ENCODE measurements at places on chromosomes 7 and 10.

DNA sequence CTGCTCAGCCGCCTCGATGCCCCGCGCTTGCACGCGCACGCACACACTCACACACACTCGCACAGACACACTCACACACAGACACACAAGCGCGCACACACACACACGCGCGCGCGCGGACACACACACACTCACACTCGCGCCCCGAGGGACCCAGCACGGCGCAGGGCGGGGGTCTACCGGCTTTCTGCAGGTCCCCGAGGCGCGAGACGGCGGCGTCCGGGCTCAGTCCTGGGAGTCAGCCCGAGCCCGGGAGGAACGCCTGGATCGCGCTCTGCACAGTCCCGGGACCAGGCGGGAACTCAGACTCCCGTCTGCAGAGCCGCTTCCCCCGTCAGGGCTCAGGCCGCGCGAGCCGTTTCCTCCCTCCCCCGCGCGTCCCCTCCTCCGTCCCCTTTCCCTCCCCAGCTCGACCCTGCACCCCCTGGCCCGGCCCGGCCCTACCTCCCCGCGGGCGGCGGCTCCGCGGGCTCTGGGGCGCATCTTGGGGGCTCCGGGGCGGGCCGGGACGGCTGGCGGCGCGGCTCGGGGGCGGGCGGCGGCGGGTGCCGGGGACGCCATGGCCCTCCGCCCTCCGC, 464 bp downstream of the DENND2A start:
- DNase-seq = no peak

GRCh38 chr7:91847231-91847630, 33.3 kb downstream of the MTERF1 start:
- DNase-seq = no peak

- DNase-seq = no peak
Measured at GRCh38 chr7:75979759-75980429, 14.5 kb downstream of the TMEM120A start.

DNA sequence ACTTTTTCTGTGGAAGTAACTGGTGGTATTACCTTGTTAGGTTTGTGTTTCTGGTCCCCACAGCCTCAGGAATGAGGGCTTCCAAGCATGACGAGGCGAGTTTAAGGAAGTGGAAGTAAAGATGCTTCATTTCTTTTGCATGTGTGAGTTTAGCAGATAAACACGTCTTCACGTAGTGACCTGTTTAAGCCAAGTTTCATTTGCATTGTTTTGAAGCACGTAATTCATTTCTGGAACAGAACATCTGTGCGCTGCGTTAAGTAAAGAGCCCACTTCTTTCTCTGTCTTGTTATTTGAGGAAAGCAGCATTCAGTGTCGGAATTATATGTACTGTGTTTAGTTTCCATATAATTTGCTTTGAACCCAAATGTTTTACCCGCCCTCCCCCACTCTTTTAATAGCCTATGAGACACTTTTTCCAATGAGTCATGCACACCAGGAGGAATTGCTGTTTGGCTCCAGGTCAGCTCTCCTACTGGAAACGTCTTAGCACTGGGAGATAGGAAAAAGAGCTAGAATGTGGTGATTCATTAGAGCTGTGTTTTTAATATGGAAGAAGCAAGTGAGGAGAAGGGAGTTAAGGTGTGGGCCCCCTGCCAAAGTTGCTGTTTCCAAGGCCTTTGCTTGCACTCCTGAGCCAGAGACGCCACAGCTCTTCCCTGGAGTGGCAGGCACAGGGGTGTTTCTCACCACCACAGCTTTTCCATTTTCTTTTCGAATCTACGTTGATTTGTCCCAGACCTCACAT, 36.7 kb downstream of the BTBD16 start:
- DNase-seq = no peak

DNA sequence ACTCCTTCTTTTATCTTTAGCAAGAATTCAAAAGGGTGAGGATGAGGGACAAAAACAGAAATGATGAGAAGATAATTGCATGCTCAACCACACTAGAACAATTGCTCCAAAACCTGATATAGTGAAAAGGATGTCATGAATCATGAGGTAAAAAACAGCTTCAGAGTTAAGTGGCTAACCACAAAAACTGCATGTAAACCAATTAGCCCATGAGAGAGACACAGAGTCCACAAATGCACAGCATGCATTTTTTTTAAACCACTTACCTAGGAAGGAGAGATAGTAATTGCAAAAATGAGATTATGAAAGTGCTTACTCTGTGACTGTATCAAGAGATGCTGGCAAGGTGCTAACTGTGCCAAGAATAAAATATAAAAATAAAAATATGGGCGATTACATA, 132.9 kb downstream of the MBL2 start:
- no peak for DNase-seq

DNA sequence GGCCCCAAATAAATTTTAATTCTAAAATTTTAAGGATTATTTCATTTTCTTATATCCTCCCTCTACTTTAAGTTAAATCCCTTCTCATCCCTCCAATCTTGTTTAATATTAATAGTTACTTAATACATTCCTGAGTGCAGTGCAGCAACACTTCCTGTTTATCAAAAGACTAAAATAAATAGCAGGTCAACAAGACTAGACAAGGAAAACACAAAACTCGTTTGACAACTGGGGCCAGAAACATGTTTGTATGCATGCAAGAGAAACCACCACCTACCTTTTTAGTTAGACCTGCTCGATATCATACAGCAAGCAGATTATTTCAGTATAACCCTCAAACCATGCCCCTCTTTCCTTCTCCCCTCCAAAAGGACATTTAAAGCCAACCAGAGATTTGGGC, 95.8 kb downstream of the PARD3 start:
- DNase-seq = no peak

DNA sequence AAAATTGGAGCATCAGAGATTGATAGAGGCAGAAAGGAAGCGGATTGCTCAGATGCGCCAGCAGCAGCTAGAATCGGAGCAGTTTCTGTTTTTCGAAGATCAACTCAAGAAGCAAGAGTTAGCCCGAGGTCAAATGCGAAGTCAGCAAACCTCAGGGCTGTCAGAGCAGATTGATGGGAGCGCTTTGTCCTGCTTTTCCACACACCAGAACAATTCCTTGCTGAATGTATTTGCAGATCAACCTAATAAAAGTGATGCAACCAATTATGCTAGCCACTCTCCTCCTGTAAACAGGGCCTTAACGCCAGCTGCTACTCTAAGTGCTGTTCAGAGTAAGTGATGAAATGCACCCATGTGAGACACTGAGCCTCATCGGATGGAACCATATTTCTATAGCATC, 33.1 kb downstream of the STAMBPL1 start:
- no peak for DNase-seq

GRCh38 chr10:86136934-86137333, 229.7 kb downstream of the GRID1 start:
- no peak for DNase-seq

DNA sequence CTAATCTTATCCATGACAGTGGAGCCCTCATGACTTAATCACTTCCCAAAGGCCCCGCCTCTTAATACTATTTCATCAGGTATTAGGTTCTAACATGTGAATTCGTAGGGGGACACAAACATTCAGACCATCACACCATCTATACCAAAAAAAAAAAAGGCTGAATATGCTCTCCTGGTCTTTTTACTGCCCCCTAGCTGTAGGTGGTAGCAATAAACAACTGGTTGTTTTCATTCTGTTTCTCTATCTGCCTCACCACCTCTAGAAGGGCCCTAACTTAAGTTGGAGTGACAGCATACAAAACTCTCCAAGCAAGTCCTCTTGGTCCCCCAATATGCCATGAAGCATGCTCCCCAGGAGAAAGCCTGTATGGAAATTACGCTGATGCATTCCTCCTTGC, 94.1 kb downstream of the GRM8 start:
- DNase-seq = no peak

GRCh38 chr10:126070476-126071215, 174.3 kb downstream of the FANK1 start:
- no peak for DNase-seq

DNA sequence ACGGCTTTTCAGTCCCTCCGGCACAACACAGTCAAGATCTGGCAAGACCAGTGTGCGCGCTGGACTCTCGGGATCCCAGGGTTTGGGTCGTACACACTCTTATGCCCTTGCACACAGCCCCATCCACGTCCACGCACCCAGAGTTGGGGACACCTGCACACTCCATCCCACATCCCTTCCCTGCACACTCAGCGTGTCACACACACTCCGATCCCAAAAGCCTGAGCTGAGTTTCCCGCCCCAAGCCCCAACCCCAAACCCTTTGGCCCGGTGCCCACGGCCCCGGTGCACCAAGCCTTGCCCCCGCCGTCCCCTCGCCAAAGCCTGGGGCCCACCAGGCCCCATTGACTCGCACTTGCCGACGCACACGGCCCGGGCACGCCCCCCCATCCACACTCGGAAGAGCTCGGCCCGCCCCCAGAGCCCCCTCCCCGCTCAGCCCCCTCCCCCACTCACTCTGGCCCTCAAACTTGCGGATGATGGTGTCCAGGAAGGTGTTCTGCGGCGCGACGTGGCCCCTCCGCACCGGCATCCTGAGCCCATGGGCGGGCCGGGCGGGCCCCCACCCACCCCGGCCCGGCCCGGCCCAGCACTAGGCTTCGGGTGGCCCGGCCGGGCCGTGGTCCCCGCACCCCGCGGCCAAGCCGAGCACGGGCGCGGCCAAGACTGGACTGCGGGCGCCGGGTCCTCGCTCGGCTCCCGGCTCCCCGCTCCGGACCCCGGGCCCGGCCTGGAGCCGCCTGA, 567 bp downstream of the KCNH2 start:
- no peak for DNase-seq

DNA sequence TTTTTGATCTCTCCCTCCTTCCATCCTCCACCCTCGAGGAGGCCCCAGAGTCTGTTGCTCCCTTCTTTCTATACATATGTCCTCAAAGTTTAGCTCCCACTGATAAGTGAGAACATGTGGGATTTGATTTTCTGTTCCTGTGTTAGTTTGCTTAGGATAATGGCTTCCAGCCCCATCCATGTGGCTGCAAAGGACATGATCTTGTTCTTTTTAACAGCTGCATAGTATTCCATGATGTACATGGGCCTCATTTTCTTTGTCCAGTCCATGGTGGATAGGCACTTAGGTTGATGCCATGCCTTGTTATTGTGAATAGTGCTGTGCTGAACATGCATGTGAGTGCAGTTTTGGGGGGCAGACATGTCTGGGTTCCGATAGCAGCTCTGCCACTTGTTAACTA, 51.4 kb downstream of the GATA3 start:
- DNase-seq = no peak

- DNase-seq = no peak
Measured at GRCh38 chr7:29254591-29254990, 60.0 kb downstream of the CHN2 start.

DNA sequence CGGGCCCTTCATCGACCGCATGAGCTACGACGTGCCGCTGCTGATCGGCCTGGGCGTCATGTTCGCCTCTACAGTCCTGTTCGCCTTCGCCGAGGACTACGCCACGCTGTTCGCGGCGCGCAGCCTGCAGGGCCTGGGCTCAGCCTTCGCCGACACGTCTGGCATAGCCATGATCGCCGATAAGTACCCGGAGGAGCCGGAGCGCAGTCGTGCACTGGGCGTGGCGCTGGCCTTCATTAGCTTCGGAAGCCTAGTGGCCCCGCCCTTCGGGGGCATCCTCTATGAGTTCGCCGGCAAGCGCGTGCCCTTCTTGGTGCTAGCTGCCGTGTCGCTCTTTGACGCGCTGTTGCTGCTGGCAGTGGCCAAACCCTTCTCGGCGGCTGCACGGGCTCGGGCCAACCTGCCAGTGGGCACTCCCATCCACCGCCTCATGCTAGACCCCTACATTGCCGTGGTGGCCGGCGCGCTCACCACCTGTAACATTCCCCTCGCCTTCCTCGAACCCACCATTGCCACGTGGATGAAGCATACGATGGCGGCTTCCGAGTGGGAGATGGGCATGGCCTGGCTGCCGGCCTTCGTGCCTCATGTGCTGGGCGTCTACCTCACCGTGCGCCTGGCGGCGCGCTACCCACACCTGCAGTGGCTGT, 1.2 kb downstream of the SLC18A3 start:
- no peak for DNase-seq

DNA sequence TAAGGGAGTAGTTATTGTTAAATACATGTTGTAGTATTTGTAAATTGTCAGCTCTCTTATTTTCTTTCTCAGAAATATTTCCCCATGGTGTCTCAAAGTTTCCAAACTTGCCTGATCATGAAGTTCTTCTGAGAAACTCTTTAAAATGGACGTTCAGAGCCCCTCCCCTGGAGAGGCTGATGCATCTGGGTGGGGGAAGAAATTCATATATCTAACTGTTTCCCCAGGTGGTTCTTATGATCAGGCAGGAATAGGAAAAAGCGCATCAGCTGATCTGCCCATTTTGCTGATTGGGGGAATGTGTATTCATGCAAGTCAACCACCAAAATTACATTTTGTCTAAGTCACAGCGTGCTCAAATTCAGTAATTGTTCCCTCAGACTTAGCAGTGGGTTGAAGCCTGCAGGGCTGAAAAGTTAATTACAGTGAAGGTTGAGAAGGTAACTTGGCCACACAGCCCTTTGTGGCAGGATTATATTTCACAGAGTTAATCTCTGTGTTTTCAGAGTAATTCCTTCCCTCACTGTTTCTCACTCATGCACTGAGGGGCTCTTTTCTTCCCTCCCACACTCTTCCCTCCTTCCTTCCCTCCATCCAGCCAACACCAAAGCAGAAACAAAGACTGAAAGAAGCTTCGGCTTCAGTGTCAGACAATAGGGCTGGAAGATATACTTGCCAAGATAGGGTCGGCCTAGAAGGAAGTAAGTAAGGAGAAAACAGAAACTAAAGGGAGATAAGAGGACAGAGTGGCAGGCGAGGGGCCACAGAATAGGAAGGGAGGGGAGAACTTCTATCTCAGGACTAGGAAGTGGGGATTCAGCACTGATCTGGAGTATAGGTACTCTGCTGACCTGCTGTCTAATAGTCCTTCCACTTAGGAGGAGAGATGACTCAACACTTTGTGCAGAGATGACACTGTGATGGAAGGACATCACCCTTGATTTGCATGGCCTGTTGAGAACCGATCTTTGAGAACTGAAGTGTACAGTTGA, 50.5 kb upstream of the STARD3NL start:
- DNase-seq = no peak

DNA sequence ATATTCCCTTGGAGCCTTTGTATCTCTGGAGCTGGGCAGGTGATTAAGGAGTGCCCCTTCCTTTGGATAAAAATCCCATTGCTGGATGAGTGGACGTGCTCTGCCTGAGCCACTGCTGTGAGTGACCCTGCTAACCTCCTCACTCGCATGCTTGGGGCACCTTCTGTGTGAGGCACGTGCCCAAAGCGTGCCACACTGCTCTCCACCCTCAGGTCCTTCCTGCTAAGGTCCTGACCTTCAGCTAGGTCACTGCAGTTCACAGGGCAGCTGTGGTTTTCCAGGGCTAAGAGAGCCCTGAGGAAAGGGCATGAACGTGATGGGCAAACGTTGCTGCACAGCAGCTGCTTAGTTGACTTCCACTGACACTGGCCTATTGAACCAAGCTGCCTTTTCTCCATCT, 204.4 kb upstream of the COBL start:
- no peak for DNase-seq

- DNase-seq = no peak
Measured at GRCh38 chr10:102812231-102812876, 24.9 kb downstream of the CYP17A1 start.

- DNase-seq = no peak
Measured at GRCh38 chr10:26792758-26793495, 67.8 kb downstream of the ABI1 start.

Data from cortex of kidney (tissue), 1 donor.